Melanocyte of skin (primary cell): ENCODE measurements at places on chromosomes 3 and 15. TPM values are rescaled to one million over a fixed set of nuclear protein-coding genes. Genes with fewer than 3 reads are reported as not detected.

SLC6A1 gene
- not detected in 2 replicates for total RNA-seq

C3orf20 gene
- under 0.01 TPM in 1 of 2 replicates, not detected in the other for total RNA-seq

C15orf62 gene
- total RNA-seq, result not detected in 2 replicates

IQCF5 gene
- not detected in 2 replicates for total RNA-seq

GDPGP1 gene
- total RNA-seq, result 8.0 and 8.8 TPM in 2 replicates

MYO1E gene
- total RNA-seq, result 157 and 163 TPM in 2 replicates
